ENCODE measurements at places on chromosomes 4 and X. TPM values are rescaled to one million over a fixed set of nuclear protein-coding genes. Genes with fewer than 3 reads are reported as not detected.

DNA sequence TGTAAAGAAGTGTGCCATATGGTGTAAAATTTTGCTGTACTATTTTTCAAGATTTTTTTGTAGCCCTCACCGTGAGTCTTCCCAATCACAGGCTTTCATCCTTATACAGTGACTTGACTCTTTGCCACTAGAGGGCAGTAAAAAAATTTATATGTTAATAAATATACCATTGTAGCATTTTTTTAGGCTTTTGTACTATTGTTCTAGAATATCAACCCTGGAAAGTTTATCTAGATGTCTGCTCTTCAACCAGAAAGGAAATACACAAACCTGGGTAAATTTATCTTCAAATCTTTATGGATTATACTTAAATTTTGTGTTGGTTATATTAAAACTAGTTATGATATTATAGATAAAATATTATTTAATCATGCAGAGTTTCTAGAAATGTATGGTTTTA lies 235.3 kb downstream of the TENM3 start:
- H3K36me3 ChIP-seq, result no peaks in the 10 kb centered on the region
- H3K27me3 ChIP-seq, result no peaks in the 10 kb centered on the region
- H3K27ac ChIP-seq, result no peak overlapping the region
- H3K4me1 ChIP-seq, result no peaks in the 10 kb centered on the region
- DNase-seq, result peak; percentile 11
- H3K4me3 ChIP-seq, result no peak overlapping the region

DNA sequence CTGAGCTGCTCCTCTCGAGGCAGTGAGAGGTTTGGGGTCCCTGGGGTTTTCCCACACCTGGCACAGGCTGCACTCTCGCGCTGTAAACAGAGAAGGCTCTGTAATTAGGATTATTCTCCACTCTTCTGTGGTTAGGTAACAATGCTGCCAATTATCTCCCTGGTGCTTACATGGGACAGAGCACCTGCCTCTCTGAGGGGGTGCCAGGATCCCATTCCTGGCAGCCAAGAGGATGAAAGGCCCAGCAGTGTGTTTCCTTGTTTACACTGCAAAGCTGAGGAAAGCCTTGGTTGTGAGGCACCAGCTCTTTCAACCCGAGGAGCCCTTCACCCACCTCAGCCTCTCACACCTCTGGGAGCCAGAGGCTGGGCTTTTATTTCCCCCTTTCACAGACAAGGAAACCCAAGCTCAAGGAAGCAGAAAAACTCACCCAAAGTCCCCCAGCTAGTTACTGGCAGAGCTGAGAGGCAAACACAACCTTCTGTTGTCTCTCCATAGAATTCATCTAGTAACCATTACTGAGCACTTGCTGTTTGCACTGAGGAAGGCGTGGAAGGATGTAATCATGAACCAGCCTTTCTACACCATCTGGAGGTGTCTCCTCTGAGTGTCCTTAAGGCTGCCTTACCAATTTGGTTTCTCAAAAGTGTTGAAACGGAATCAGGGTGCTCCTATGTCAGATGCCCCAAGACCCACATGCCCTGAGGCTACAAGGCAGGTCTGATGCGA lies 39.7 kb upstream of the PROM1 start:
- H3K36me3 ChIP-seq, result no peaks in the 10 kb centered on the region
- DNase-seq, result no peak
- H3K4me3 ChIP-seq, result peak overlapping the region; percentile 74

TAF7L gene
- not detected for polyA plus RNA-seq

C4orf51 gene
- not detected for polyA plus RNA-seq
